Adrenal gland (tissue), 19 donors: ENCODE measurements at places on chromosomes 3 and 15.

GRCh38 chr3:47802734-47803479 lies at the start of gene DHX30:
DHX30 (plus strand) TSS chr3:47803138; CDS start chr3:47810684, 7,546 bp downstream.
- DNase-seq = peak; percentile 91

DNA sequence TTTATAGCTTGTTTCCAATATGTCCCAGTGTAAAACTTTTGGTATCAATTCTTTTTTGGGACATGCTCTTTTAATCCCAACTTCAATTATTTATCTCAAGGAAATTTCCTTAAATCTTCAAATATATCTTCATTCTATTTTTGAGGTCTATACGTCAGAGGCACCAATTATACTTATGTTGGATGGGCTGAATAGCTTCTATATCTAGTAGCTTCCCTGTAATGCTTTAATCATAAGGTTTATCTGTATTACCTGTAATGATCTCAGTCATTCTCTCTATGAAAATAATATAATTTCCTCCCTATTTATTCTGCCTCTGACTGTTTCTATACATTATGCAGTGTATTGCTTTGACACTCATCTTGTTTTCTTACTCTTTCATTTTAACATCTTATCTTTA lies 29.9 kb upstream of the MCCC1 start:
- no peak for DNase-seq

- no peak for DNase-seq
These were observed 270.6 kb upstream of the HES1 start for GRCh38 chr3:193865339-193865738.

GRCh38 chr3:155960060-155960459 lies 89.6 kb downstream of the GMPS start:
- no peak for DNase-seq

DNA sequence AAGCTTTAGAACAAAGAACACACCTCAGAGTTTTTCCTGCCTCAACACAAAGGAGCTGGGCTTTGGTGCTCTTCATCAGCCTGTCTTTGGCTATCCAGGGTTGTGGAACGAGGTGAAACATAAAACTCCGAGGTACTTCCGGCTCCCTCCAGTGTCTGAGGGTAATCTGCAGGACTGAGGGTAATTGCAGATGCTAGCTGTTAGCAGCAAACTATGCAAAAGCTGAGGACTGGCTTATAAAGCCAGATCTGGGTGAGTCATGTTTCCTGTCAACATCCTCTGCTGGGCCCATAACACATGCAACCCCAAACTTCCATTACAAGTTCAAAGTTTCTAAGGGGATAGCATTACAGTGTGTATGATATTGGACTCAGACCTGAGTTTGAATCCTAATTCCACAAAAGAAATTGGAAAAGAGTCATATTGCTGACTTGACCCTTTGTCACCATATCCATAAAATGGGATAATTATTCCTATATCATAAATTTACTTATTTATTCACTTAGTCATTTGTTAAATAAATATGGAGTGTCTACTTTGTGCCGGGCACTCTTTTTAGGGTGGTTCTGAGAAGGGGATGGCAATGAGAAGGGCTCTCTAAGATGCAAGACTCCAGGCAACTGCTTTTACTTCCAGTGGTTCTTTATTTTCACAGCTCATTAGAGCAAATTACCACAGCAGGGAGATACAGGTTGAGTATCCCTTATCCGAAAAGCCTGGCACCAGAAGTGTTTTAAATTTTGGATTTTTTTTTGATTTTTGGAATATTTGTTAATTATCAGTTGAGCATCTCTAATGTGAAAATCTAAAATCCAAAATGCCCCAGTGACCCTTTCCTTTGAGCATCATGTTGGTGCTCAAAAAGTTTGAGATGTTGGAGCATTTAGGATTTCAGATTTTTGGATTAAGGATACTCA lies 9.5 kb upstream of the TRIM69 start:
- DNase-seq = peak; percentile 55

GRCh38 chr3:50275141-50275995 lies 3.5 kb upstream of the LSMEM2 start:
- no peak for DNase-seq

DNA sequence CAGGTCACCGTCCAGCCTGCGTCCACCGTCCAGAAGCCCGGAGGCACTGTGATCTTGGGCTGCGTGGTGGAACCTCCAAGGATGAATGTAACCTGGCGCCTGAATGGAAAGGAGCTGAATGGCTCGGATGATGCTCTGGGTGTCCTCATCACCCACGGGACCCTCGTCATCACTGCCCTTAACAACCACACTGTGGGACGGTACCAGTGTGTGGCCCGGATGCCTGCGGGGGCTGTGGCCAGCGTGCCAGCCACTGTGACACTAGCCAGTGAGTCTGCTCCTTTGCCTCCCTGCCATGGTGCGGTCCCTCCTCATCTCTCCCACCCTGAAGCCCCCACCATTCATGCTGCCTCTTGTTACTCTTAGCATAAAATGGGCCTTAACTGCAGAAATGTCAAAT lies 39.2 kb downstream of the BOC start:
- DNase-seq = no peak
